Thoracic aorta (tissue), 2 donors: ENCODE measurements at places on chromosomes 12 and 14. TPM values are rescaled to one million over a fixed set of nuclear protein-coding genes. Genes with fewer than 3 reads are reported as not detected.

GRCh38 chr12:15196678-15197505, 24.3 kb downstream of the RERG start:
- DNase-seq = no peak

DNA sequence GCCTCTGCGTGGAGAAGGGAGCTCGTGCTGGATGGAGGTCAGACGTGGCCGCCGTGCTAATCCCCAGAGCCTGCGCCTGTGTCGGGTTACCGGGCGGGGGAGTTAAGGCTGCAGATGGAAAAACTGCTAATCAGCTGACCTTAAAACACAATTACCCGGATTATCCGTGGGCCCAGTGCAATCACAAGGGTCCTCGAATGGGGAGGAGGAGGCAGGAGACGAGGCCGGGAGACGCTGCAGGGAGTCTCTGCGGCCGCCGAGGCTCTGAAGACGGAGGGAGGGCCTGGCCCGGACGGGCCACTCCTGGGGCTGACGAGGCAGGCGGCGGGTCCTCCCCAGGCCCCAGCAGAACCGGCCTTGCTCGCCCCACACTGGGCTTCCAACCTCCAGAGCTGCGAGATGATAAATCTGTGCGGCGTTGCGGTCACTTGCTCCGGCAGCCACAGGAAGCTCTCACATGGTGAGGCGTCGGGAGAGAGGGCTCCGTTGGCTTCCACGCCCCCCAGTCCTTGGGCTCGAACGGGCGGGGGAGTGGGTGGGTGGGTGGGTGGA, 32.9 kb upstream of the FBRSL1 start:
- no peak for DNase-seq

The WNT1 gene
- not detected for total RNA-seq

DNA sequence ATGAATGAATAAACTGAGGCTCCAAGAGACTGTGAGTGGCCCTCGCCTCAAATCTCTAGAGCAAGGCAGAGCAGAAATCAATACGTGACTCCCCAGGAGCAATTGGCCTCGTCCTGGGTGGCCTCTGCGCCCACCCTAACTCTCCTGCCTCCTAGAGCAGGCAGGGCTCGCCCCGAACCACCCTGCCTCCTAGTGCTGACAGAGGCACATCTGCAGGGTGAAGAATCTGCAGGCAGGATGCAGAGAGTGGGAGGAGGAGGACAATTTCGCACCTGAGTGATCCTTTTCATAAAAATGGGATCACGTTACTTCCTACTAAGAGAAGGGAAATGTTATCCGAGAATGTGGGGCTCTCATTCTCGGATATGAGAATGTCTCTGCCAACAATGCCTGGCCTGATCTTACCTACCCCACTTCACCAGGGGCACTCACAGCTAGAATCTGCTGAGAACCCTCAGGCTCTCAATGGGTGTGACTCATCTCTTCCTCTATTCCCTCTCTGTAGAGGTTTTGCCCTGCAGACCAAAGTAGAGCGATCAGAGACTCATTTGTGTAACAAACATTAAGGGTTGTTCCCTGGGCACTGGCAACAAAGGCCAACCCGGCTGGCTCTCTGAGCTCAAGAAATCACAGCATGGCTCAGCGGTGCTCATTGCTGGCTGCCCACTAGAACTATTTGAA, 61.7 kb upstream of the BCL2L14 start:
- no peak for DNase-seq
